ENCODE measurements at places on chromosomes 1 and 21. TPM values are rescaled to one million over a fixed set of nuclear protein-coding genes. Genes with fewer than 3 reads are reported as not detected.

The CGN gene
- 128 TPM for total RNA-seq

The CFHR4 gene
- not detected for total RNA-seq

The FCGR1A gene
- total RNA-seq = not detected

The GCSAML gene
- not detected for total RNA-seq

The WDR4 gene
- 22.5 TPM for total RNA-seq

The LEMD1 gene
- total RNA-seq = 15.2 TPM

The KIF26B gene
- 6.6 TPM for total RNA-seq

The EFNA4 gene
- 45.5 TPM for total RNA-seq

The CCDC30 gene
- 17.3 TPM for total RNA-seq

The ZBTB8B gene
- 4.7 TPM for total RNA-seq

The C1QC gene
- not detected for total RNA-seq

The HHAT gene
- 14.7 TPM for total RNA-seq

The CBS gene
- total RNA-seq = 184 TPM

The CACHD1 gene
- 36.0 TPM for total RNA-seq

The FOXO6 gene
- total RNA-seq = 2.8 TPM

GRCh38 chr1:172168597-172168872 is 251.9 kb upstream of the C1orf105 start:
- DNase-seq = no peak

GRCh38 chr1:33410091-33410701 is 20.7 kb downstream of the PHC2 start:
- no peak for DNase-seq

DNA sequence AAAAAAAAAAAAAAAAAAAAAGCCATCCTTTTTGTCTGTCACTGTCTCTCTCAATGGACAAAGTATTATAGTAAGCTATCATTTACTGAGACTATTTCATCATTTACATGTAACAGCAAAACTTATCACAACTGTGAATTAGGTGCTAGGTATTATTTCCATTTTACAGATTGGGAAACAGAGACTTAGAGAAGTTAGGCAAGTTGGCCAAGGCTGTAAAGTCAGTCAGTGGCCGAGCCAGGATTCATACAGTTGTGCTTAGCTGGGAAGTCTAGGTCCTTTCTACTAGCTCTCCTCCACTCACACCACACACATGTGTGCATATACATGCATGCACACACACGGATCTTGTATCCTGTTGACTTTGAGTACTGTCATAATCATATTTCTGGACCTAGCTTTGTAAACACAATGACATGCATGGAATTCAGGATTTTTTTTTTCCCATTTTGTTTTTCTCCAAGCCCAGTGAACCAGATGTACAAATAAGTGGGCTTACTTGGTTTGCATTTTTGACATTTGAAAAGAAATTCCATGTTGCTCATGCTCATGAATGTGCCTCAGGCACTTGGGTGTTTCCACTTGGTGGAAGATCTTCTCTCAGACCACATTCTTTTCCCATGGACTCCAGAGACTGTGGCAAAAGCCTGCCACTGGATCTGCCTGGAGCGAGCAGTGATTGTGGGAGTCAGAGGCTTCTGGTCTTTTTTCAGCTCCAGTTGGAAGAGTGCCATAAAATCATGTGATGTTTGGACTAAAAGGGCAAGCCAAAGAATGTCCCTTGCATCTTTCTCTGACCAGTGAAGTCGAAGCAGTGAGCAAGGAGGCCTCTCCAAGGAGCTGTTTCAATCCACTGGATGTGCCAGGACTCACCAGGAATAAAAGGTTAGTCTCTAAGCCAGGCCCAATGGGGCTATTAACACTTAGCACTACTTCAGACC is 61.7 kb upstream of the DNAJC6 start:
- no peak for DNase-seq

- no peak for DNase-seq
Observed at GRCh38 chr1:92907949-92908684, 53.1 kb downstream of the DIPK1A start.

- no peak for DNase-seq
Observed at GRCh38 chr1:158002631-158003405, 9.4 kb downstream of the KIRREL1 start.

DNA sequence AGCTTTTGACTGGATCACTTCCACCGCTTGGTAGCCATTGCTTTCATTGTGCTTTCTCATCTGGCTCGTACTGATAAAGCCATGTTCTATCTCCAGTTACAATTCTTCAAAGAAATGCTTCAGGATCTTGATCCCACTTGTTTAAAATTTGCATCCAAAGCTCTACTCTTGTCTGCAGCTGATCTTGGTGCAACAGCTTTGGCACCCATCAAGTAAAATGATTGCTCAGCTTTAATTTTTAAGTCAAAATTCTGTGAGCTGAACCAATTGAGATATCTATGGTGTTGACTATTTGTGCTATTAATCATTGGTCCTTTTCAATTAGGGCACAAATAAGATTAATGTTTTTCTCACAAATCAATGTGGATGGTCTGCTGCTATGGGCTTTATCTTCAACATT is 54.8 kb upstream of the DUSP10 start:
- DNase-seq = no peak

- no peak for DNase-seq
Observed at GRCh38 chr1:169527451-169528214, 41.9 kb upstream of the SLC19A2 start.

DNA sequence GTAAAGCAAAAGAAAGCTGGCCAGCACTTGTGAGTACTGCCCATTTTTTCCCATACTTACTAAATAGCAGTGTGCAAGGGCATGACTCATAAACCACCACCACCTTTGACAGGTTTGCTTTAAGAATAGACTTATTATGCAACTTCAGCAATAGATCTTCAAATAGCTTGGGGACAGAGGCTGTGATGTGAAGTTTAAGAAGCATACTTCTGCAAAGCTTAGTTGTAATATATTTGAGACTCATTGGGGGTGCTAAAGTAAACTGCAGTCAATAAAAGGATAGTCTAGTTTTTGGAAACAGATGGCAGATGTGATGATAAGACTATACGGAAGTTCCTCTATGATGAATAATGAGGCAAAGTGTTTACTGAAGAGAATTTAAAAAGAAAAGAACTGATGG is 210.0 kb downstream of the PLA2G4A start:
- no peak for DNase-seq

GRCh38 chr1:242088875-242089274 is 90.0 kb upstream of the MAP1LC3C start:
- DNase-seq = no peak

- no peak for DNase-seq
Observed at GRCh38 chr1:28358716-28359115, 10.8 kb upstream of the PHACTR4 start.

- DNase-seq = no peak
Observed at GRCh38 chr1:245198748-245199516, 44.1 kb downstream of the KIF26B start.

- DNase-seq = no peak
Observed at GRCh38 chr1:8797216-8797615, 20.2 kb downstream of the RERE start.

GRCh38 chr1:9031484-9032259 is 5.4 kb upstream of the SLC2A7 start:
- DNase-seq = no peak

DNA sequence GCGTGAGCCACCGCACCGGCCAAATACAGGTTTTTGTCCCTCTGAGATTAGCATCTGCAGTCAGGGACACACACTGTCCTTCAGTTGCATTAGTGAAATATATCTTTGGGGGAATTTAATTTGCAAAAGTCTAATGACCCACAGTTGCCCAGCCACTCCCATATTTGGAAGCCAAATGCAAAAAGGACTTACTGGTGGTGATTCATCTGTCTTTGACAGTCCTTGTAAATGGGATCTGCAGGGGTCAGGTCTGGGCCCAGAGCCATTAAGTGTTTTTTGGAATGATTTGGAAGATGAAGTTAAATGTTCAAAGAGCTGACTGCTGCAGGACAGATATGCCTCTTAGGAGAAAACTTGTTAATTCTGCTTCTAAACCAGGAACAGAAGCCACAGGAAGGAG is 44.6 kb upstream of the DNASE2B start:
- DNase-seq = no peak

GRCh38 chr1:177690996-177691395 is 278.9 kb downstream of the SEC16B start:
- no peak for DNase-seq

GRCh38 chr1:62810420-62811274 is 26.7 kb downstream of the ATG4C start:
- DNase-seq = no peak

- DNase-seq = no peak
Observed at GRCh38 chr1:238485912-238486209, 595.1 kb upstream of the ZP4 start.

- DNase-seq = no peak
Observed at GRCh38 chr21:38798481-38798882, 7.2 kb upstream of the ETS2 start.

DNA sequence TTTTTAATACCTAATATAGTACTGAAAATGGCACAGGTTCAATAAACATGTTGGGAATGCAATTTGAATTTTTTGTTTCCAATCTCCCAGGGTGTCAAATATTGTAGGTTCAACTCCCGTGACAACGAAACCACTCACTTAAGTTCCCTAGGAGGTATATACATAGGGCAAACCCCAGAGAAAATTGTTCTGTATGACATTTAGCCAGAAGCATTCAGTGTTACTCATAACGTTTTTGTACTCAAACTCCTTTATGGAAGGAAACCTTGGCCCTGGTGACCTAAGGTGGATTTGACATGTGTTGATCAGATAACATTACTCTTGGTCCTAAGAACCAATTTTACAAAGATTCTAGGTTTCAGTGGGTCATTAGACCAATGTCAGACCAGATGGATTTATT is 110.6 kb downstream of the USP25 start:
- DNase-seq = no peak

- DNase-seq = no peak
Observed at GRCh38 chr1:184485751-184486723, 99.2 kb downstream of the C1orf21 start.

- no peak for DNase-seq
Observed at GRCh38 chr1:2215909-2216766, 12.0 kb upstream of the SKI start.

DNA sequence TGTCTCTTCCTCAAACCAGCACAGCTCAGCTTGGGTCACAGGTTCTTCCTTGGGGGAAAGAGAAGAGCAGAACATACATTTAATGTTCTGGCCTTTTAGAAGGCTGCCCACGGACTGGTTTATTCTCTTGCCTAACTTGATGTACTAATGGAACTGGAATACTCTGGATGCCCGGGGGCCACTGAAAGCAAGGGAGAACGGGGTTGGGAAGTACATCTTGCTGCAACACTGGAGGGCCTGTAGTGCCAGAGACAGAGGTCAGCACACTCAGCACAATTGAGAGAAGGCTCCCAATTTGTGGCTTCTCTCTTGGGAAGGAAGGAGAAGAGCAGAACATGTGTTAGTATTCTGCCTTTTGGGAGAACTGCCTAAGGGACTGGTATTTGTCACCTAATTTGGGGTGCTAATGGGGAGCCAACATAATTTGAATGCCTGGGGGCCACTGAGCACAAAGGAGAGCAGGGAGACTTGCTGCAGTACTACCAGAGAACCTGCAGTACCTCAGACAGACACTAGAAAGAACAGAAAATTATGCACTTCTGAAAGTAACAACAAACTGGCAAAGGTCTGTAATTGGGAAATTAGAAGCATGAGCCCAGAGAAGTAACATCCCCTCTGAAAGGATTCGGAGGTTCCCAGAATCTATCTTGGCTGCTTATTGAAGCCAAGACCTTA is 14.1 kb downstream of the ZNF691 start:
- no peak for DNase-seq

GRCh38 chr1:172533513-172534151 is 682 bp downstream of the SUCO start:
- DNase-seq = no peak

GRCh38 chr1:200184196-200184595 is 156.7 kb downstream of the NR5A2 start:
- DNase-seq = no peak

DNA sequence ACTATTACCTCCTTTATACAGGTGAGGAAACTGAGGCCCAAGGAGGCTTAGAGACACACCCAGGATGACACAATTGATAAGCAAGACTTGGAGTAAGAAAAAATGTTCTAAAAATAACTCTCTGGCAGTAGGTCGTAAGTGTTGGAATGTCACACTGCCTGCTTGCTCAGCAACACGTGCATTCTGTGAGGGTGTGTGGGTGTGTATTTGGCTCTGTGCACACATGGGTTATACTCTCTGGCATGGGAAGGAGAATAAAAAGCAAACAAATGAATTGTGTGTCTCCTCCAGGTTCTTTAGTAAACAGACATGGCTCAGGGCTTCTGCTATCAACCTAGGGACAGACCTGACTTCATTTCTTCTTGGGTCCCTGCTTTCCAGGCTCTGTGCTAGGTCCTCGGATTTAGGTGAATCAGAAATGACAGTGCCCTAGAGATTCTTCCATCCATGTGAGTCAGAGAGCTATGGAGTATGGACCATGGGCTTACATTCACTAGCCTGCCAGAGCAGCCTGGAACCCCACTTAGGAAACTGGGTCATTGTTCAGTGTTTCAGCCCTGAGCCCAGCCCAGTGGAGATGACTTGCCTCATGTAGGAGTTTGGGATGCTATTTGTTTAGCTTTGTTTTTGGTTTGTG is 72.4 kb downstream of the ELAVL4 start:
- DNase-seq = no peak

GRCh38 chr1:159015440-159015909 is 5.8 kb downstream of the IFI16 start:
- DNase-seq = no peak

- no peak for DNase-seq
Observed at GRCh38 chr1:160137216-160137862, 14.1 kb upstream of the ATP1A4 start.

DNA sequence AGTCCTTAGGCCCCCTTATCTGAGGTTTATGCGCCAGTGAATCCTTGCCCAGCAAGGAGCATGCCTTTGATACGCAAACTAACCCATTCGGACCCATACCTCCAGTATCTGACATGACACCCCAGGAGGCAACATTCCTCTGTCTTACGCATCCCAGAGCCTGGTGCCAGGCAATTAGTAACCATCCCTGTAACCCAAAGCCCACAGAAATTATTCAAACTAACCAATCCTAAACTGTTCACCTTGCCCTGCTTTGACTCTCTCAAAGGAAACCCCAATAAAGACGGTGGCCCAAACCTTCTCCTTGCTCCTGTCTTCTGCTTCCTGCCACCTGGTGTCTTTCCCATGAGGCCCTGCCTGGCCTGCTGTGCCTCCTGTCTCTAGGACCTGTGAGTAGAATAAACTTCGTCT is 36.4 kb downstream of the ZNF496 start:
- DNase-seq = no peak

GRCh38 chr21:44924606-44925377 is 4.1 kb upstream of the ITGB2 start:
- no peak for DNase-seq

GRCh38 chr1:3886106-3886670 is 13.9 kb downstream of the C1orf174 start:
- no peak for DNase-seq

DNA sequence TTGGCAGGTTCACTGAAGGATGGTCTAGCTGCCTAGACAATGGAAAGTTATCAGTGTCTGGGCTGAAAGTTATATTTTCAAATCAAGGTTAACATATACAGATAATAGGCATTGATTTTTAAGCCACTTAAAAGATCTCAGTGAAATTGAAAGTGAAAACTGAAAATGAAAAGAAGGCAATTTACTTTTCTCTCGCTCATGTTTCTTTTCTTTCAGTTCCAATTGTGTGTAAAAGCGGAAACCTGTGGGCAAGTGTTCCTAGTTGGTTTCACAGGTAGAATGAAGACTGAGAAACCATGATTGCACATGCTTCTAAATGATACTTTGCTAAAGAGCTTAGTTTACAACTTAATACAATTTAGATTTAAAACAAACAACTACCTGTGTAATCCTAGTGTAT is 383.7 kb downstream of the ZP4 start:
- no peak for DNase-seq

Measured in progenitor cell of endocrine pancreas (in vitro differentiated cells).